ENCODE measurements at places on chromosomes 5 and 9.

- peak; percentile 49 for DNase-seq
These were observed 41.5 kb upstream of the ANKH start for GRCh38 chr5:14913096-14913495.

DNA sequence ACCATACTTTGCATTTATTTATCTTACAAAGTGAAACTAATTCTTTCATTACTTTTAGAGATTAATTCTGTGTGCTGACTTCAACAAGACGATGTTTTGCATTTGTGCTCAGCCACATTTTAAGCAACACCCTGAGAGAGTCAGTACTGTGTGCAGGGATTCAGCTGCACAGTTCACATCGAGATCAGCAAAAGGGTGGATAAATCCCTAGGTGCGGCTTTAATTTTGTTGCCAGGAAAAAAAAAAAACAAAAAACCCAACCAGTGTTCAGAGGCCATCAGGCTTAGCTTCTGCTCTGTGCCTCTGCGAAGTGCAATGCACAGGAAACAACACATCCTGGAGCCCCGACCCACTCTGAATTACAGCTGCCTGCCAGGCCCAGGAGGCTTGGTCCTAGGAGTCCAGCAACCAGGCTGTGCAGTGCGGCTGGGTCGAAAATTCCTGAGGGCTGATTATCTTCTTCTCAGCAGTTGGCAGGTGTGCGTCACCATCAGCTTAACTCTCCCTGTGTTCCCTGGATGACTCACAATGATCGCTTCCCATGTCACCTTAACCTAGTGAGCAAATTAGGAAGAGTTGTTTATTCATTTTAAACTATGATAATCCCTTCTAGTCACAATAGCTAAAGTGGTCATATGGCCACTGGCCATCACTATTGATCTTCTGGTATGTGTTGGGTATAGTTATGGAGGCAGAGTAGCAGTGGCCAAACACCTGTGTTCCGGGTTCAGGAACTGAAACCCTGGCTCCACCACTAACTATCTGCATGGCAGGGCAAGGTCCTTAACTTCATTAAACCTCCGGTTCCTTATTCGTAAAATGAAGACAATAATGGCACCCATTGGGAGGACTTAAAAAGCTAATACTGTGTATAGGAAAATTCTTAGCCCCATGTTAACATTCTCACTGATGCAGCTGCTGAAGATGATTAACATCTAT, 31.2 kb upstream of the NDUFB6 start:
- no peak for DNase-seq

DNA sequence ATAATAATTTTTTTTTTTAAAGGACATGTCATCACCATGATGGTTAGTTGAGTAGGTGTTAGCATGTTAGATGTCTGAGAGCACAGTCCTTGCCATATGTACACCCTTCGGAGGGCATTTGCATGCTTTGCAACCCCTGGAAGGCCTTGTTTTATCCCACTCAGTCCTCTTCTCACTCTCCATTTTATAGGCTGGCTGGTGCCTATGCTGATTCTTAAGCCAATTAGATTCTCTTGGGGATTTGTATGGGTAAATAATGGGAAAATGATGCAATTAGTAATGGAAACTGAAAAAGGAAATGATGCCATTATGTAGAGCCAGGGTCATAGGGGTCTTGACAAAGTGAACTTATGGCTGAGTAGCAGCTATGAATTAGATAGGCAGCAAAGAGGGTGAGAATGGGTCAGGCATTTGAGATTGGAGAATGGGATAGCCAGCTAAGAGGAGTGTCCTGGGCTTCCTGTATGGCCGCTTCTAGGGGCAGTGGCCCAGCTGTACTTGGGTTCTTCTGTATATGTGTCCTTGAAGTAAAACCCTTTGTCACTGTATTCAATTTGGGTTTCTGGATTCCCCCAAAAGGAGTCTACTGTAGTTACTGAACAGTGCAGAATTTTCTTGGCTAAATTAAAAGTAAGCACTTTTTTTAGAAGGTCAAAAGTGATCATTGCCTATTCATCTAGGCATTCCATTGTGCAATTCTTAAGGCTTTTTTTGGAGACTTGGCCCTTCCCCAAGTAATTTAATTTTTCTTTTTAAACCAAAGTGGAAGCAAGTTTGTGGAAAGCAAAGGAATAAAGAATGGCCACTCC, 31.6 kb downstream of the LRRTM2 start:
- peak; percentile 14 for DNase-seq

- DNase-seq, result peak; percentile 63
These were observed 16.9 kb downstream of the PTTG1 start for GRCh38 chr5:160438316-160439204.

DNA sequence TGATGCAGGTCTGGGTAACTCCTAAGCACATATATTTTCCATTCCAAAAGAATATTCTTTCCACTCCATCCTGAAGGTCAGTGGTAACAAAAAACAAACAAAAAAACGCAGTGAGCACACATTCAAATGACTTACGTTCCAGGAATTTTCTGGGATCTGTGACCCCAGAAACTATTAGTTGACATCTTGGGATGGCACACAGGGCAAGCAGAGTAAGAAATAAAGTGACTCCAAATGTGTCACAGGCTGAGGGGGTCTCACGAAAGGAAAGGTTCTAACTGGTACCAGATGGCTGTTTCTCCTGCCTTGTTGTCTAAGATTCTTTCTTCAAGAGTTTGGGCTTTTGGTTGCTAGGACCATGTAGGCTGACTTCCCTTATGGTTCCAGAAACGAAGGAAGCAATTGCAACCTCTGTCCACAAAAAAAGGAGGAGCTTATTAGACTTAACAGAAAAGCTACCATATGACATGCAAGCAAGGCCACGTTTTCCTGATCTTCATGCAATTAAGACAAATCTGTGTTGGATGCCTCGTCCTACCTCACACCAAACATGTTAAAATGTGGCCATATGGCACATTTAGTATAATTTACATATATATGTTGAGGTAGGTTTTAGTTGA, 32.7 kb downstream of the PTGS1 start:
- peak; percentile 13 for DNase-seq

GRCh38 chr5:87398981-87399614, 13.6 kb downstream of the CCNH start:
- no peak for DNase-seq

DNA sequence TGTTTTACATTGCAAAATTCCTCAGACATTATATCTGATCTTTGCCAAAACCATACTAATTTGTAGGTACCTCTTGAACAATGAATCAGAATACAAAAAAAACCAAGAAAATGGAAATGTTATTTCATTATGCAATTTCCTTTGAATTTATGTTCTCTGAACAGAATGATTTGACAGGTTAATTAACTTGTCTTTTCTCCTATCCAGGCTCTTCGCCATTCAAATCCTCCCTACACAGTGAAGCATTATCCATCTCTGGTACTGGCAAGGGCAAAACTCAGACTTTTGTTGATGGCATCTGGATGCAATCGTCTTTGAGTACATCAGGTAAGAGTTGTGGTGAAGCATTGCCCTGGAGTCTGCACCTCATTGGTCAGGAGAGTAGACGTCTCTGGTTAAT, 655.7 kb upstream of the ITGA1 start:
- no peak for DNase-seq

- DNase-seq, result no peak
These were observed 32.2 kb downstream of the TRIO start for GRCh38 chr5:14175381-14175780.

DNA sequence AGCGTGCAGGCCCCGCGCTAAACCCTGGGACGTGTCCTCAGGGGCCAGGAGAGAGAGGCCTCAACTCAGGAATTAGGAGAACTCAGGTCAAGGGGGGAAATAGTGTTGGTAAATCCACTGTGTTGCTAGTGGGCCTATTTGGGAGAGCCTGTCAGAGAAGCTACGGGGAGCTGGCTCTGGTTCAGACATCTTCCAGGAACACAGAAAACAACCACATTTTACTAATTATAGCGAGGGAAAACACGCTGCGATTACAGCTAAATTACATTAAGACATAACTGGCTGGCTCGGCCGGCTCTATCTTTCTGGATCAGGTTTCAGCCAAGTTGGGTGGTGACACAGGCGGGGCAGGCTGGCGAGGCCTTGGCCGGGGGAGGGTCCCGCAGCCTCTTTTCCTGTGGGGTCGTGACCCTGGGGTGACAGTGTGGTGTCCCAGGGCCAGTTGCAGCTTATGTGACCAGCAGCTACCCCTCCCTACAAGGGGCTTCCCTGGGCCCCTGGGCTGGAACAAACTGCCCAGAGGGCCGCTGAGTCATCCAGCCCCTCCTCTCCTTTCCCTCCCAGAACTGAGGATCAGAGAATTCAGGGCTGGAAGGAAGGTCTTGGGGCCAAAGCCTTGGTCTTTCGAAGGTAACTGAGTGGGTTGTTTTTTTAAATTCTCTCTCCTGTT, 75.1 kb downstream of the FGF18 start:
- DNase-seq, result peak; percentile 90

- DNase-seq, result no peak
These were observed 111.6 kb upstream of the IQGAP2 start for GRCh38 chr5:76291305-76292077.

DNA sequence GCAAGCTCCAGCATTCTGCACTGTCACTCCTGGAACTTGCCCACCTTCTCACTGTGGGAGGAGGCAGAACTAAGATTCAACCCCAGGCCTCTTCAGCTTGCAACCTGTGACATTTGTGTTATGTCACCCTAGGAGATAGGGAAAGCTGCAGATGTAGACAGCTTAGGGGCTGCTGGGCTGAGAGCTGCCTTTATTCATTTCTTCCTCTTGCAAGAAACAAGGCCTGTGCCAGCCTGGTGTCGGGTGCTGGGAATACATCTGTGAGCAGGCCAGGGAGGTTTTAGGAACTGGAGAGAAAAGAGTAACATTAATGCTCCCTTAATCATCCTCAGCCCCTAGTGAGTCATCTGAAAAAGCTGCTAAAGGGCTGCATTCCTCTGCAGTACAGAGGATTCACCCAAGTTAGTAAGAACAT, 101.8 kb downstream of the FGF18 start:
- DNase-seq, result peak; percentile 80

GRCh38 chr5:159212657-159213462, 3.5 kb upstream of the RNF145 start:
- DNase-seq, result no peak

- peak; percentile 25 for DNase-seq
These were observed 48.9 kb upstream of the CACNA1B start for GRCh38 chr9:137828527-137829259.

- no peak for DNase-seq
These were observed 288.0 kb downstream of the TRIM32 start for GRCh38 chr9:116975126-116975525.

DNA sequence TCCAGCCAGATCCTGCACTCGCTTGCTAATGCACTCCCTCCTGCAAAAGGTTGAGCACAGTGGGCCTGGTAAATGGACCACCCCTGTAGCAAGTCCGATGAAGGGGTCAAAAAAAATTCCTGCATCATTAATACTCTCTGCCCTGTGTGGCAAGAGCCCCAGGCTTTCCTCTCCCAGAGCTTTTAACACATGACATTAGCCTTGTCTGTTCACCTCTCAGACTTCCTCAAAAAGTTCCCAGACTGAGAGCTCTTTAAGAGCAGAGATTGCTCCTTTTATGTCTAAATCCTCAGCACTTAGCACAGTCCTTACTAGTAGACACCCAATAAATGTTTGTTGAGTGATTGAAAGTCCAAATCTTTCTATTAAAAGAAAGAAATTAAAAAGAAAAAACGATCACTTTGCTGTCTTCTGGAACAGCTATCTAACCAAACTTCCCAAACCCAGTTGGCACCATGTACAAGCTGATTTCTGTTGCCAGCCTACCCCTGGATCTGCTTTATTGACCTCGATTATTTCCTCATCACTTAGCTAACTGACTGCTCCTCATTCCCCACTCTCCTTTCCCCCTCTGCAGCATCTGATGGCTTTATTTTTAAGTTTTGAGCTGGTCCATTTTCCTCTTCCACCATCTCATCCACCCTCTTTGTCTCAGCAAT, 209.8 kb downstream of the ENC1 start:
- no peak for DNase-seq

- DNase-seq, result peak; percentile 37
These were observed 77.8 kb downstream of the MUSK start for GRCh38 chr9:110746211-110746930.

- DNase-seq, result no peak
These were observed 433.9 kb downstream of the DNAH5 start for GRCh38 chr5:13510616-13511015.

DNA sequence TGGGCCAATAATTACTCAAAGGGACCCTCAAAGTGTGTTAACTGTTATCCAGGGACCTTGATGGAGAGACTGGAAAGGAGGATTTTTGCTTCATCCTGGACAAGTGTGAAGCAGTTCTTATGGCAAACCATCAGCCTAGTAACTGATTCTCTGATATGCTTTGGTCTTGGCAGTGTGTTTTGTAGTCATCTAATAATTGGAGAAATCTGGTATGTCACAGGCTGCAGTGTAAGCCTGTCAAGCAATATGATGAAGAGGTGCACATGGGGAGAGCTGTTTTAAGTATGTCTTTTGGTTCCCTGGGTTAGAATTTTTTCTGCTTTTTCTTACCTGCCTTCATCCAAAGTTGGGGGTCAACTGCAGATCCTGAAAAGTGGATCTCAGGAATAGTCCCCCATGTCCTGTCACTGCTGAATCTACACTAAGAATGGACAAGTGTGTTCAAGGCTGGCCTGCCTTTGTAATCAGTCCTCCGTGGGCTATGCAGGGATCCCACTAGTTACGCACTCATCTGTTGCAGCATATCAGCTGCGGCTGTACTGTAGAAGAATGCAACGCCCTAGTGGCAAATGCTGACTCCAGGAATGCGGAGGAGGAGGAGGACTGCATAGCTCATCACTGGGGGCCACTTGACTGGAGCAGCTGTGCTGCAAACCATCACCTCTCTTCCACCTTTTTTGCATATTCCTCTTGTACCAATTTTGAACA, 1.9 kb downstream of the SPTAN1 start:
- peak; percentile 93 for DNase-seq

- peak; percentile 74 for DNase-seq
These were observed 35.6 kb downstream of the RASEF start for GRCh38 chr9:83027153-83027891.

DNA sequence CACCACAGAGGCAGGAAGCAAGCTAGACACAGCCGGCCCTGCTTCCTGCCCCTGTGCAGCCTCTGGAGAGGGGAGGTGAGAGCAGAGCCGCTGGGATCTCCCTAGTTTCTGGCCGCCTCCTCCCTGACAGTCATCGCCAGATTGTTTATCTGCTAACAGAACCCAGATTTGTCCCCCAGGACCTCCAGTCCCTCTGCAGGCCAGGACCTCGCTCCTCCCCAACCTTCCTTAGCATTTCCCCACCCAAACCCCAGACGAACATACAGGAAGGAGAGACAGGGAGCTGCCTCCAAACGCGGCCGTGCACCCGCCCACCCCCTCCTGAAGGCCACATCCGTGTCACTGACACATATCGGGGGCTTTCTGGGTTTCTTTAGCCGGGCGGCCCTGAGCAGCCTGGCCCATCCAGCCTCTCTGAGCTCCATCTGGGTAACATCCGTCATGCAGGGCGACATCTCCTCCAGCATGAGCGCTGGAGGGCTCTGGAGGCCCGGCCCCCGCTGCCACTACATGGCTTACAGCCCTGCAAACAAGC, 47.5 kb downstream of the DBH start:
- DNase-seq, result peak; percentile 55

- no peak for DNase-seq
These were observed 292.8 kb downstream of the TLE1 start for GRCh38 chr9:81396528-81396927.

DNA sequence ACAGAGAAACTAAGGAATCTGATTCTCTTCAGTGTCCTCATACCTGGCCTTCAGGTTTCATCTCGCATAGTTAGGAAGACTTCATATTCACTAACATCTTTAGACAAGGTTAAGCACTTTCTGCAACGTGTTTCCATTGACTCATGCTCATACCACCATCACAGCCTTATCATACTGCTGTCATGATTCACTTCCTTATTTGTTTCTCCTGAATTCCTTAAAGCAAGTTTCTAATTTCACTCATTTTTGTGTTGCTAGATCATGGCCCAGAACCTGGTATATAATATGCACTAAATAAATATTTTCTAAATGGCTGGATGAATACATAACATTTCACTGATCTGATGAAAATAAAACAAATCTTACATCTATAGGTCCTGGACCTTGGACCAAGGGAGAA, 472.9 kb downstream of the PRELID2 start:
- DNase-seq, result peak; percentile 58
